Heart left ventricle (tissue), 16 donors: ENCODE measurements at places on chromosomes 3 and 15. TPM values are rescaled to one million over a fixed set of nuclear protein-coding genes. Genes with fewer than 3 reads are reported as not detected.

Gene RUBCN
- 36.9 TPM for total RNA-seq

Gene C15orf62
- total RNA-seq, result 0.20 TPM

DNA sequence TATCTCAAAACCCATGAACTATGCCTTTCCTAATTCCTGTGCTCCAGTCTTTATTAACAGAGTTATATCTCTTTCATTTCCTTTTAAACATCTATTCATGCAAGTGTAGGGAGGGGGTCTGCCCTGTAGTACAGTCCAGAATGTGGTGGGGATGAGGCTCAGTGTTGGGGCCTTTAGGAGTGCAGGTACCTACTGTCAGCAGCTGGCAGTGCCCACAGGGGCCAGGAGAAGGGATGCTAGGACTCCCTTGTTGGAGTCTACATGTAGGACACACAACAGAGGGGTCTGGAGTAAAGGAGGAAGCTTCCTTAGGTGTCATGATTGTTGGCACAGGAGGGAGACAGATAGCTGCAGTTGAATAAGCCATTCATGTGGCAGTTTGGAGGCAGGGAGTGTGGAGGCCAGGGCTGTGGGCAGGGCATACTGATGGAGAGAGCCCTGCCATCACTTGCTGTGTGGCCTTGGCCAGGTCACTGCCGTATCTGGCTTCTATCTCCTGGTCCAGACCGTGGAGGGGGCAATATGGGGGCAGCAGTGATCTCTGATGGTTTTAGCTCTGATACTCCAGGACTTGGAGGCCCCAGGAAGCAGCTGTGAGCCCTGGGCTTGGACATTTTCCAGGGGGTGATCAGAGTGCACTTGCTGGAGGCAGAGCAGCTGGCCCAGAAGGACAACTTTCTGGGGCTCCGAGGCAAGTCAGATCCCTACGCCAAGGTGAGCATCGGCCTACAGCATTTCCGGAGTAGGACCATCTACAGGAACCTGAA is 29.5 kb downstream of the ESYT3 start:
- H3K36me3 ChIP-seq, result no peaks in the 10 kb centered on the region
- H3K27me3 ChIP-seq, result no peaks in the 10 kb centered on the region
- no peak overlapping the region for H3K27ac ChIP-seq
- no peaks in the 10 kb centered on the region for H3K4me1 ChIP-seq
- H3K4me3 ChIP-seq, result no peak overlapping the region

Gene SLC38A3
- 3.6 TPM for total RNA-seq

- H3K4me3 ChIP-seq, result no peak overlapping the region
- no peak overlapping the region for H3K27ac ChIP-seq
- no peak for DNase-seq
- H3K36me3 ChIP-seq, result no peaks in the 10 kb centered on the region
- no peaks in the 10 kb centered on the region for H3K27me3 ChIP-seq
These were observed 36.3 kb upstream of the SGO1 start for GRCh38 chr3:20222274-20222673.

GRCh38 chr3:52193065-52193464 is 4.9 kb upstream of the ALAS1 start:
- H3K4me1 ChIP-seq, result peaks cover 31% of the 10 kb centered on the region
- no peak overlapping the region for H3K4me3 ChIP-seq
- H3K27me3 ChIP-seq, result no peaks in the 10 kb centered on the region

DNA sequence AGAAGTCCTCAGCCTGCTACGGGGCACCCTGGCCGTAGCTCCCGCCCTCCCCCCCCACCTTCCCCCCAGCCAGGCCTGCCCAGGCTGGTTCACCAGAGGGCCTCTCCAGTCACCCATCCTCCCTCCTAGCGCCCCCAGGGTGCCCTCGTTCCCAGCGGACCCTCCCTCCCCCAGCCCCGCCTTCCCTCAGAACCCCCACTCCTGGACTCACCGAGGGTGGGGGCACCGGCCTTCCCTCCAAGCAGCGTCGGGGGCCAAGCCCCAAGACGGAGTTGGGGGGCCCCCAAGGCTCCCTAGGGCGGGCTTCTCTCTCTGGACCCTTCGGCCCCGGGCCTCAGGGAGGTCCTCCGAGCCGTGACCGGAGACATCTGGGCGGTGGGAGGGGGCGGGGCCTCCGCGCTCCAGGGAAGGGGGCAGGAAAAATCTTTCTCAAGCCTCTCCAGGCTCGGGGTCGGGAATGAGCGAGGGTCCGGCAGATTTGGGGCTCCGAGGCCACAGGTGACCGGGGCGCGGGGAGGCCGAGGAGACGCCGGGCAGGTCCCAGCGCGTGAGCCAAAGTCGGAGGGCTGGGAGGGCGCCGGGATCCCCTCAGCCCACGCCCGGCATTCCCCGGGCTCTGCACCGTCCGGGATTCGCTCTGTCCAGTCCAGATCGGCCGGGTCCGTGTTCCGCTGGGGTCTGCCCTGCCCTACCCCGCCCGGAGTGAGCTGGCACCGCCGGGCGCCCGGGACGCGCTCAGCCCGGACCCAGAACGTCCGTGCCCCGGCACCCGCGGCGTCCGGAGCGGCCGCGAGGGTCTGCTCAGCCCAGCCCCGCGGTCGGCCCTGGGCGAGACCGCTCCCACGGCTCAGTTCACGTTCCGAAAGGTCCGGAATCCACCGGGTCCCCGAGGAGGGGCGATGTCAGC is 999 bp downstream of the INSYN1 start:
- no peaks in the 10 kb centered on the region for H3K27me3 ChIP-seq
- peak overlapping the region; percentile 82 for H3K4me3 ChIP-seq
- peaks cover 18% of the 10 kb centered on the region for H3K4me1 ChIP-seq

- DNase-seq, result peak; percentile 41
- no peaks in the 10 kb centered on the region for H3K4me1 ChIP-seq
- peak overlapping the region; percentile 86 for H3K27ac ChIP-seq
- H3K4me3 ChIP-seq, result no peak overlapping the region
- H3K27me3 ChIP-seq, result no peaks in the 10 kb centered on the region
These were observed 63.7 kb downstream of the ATP8B4 start for GRCh38 chr15:50055332-50055731.

GRCh38 chr3:11138371-11138770 is 15.9 kb upstream of the HRH1 start:
- no peaks in the 10 kb centered on the region for H3K4me1 ChIP-seq
- H3K36me3 ChIP-seq, result no peaks in the 10 kb centered on the region
- H3K27me3 ChIP-seq, result no peaks in the 10 kb centered on the region
- H3K4me3 ChIP-seq, result no peak overlapping the region
- no peak for DNase-seq

DNA sequence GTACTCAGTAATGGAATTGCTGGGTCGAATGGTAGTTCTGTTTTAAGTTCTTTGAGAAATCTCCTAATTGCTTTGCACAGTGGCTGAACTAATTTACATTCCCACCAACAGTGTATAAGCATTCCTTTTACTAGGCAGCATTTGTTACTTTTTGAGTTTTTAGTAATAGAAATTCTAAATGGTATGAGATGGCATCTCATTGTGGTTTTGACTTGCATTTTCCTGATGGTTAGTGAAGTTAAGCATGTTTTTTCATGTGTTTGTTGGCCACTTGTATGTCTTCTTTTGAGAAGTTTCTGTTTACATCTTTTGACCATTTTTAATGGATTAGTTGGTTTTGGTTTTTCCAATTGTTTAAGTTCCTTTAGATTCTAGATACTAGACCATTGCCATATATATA is 28.4 kb downstream of the TP63 start:
- no peak overlapping the region for H3K27ac ChIP-seq
- H3K4me3 ChIP-seq, result no peak overlapping the region
- no peaks in the 10 kb centered on the region for H3K4me1 ChIP-seq
- H3K36me3 ChIP-seq, result no peaks in the 10 kb centered on the region
- DNase-seq, result no peak

Gene PHLDB2
- 110 TPM for total RNA-seq

DNA sequence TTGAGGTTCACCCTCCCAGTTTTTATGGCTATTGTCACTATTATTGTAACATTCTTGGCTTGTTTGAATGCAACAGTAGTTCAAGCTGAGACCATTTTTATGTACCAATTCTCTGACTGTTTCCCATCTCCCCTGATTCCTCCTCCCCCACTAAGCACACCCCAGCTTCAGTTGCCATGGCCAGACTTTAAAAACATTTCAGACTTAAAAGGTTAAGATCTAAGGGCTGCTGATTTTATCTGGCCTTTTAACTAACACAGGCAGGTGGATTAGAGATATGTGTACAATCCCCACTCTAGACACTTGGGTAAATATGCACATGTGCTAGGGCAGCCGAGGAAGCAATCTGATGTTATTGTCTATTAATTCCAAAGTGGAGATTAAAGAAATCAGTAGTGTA is 386.3 kb upstream of the NR2F2 start:
- H3K27me3 ChIP-seq, result no peaks in the 10 kb centered on the region
- no peak for DNase-seq
- no peaks in the 10 kb centered on the region for H3K4me1 ChIP-seq
- H3K27ac ChIP-seq, result no peak overlapping the region

- H3K4me1 ChIP-seq, result peaks cover 23% of the 10 kb centered on the region
- no peak overlapping the region for H3K27ac ChIP-seq
- no peak for DNase-seq
These were observed 70.8 kb downstream of the ADAM10 start for GRCh38 chr15:58678683-58679082.

DNA sequence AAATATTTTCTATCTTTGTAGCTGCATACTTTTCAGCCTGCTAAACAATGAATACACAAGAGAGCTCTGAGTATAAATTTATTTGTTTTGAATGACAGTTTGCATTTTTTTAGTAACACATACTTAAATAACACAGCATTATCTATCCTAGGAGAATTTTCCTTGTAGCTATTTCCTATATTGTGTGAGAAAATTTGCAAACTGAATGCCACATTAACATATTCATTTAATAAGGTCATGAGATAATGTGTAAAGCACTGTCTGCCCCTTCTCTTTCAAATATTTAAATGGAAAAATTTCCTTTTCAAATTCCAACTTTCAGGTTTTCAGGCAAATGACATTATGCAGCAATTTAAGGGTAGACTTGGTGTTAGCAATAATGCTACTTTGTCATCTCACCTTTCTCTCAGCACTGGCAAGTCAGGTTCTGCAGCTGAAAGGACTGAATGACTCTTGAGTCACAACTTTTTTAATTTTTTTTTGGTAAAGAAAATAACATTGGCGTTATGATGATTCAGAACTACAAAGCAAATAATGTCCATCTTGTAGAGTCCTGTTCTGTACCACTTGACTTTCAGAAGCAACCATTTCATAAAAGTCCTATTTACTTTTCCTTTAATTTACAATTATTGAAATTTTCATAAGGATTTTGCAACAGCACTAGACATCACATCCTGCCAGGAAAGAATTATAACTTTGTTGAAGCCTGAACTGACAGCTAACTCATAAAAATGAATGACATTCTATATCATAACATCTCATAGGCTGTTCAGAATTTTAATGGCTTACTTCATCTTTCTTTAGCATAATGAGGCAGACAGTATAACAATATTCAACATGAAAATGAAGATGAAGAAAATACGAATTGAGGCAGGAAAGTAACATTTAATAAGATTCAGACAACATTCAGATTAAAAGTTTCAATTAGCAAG is 681.6 kb upstream of the SEMA6D start:
- no peaks in the 10 kb centered on the region for H3K36me3 ChIP-seq
- DNase-seq, result no peak
- H3K4me1 ChIP-seq, result no peaks in the 10 kb centered on the region
- H3K4me3 ChIP-seq, result no peak overlapping the region
- no peak overlapping the region for H3K27ac ChIP-seq
- H3K27me3 ChIP-seq, result no peaks in the 10 kb centered on the region

GRCh38 chr15:41507820-41508290 is 5.8 kb downstream of the LTK start:
- no peak overlapping the region for H3K4me3 ChIP-seq
- H3K4me1 ChIP-seq, result peaks cover 11% of the 10 kb centered on the region
- peaks cover 23% of the 10 kb centered on the region for H3K27me3 ChIP-seq
- DNase-seq, result peak; percentile 69

Gene EFCAB12
- total RNA-seq, result not detected

Gene GRAMD2A
- total RNA-seq, result not detected

Gene NOX5
- not detected for total RNA-seq
